Stimulated activated CD4-positive, alpha-beta T cell treated with anti-CD3 and anti-CD28 coated beads, Interleukin-2, amount 100 ng/mL, for 4 hours (primary cell): ENCODE measurements at places on chromosomes 7 and 10.

DNA sequence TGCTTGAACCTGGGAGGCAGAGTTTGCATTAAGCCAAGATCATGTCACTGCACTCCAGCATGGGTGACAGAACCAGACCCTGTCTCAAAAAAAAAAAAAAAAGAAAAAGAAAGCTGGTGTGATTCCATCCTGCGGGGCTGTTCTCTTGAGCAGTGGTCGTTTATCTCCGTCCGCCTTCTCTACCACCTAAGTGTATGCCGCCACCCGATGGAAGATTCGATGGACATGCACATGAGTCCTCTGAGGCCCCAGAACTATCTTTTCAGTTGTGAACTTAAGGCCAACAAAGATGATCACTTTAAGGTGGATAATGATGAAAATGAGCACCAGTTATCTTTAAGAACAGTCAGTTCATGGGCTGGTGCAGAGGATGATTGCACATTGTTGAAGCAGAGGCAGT, 65.7 kb downstream of the ABRAXAS2 start:
- DNase-seq, result no peak

DNA sequence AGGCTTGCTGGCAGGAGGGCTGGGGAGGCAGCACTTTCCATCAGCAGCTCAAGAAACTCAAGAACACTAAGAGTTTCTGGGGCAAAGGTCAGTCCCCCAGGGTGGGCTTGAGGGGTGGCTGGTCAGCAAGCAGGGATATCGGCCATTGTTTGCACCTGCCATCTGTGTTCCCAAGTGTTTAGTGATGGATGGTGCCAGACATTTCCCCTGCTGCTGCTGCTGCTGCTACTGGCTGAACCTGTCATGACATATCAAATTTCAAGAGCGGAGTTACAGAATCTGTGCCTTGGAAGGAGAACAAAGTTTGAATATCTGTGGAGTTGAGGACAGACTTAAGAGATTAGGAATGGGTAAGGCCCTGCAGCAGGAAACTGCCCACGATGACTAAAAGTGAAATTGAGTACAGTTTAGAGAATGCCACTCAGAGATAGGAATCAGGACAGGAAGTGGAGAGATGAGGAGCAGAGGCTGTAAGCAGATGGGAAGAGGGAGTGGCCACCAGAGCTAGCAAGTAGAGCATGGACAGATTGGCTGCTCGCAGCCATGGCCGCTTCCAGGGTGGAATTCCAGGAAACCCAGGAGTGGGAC, 39.2 kb upstream of the PPP1R3C start:
- DNase-seq, result no peak

- DNase-seq, result no peak
These were observed 516.8 kb upstream of the GALNT17 start for GRCh38 chr7:70615066-70615606.

DNA sequence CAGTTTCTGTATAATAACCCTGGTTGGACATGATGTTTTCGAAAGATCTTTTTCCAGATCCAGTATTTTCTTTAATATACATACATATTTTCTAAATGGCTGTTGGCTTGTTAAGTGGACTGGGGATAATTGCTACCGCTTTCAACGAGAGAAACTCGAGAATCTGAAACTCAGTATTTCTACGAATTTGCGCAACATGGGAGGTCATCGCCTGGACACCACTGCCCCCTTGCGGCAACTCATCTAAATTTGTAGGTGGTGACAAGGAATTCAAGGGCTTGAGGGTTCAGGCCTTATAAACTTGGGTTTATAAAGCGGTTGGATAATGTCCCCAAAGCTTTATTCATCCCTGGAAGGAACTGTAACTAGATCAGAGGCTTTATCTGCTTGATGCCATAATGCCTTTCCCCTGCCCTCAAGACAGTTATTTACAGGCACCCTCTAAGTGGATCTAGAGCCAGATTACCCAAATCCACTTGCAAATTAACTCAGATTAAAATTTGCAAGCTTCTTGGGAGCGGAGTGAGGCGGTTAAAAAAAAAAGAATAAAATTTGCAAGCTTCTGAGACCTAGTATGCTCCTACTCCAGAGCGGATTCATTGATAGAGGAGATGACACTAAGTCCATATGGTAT, 21.3 kb upstream of the KCNK18 start:
- DNase-seq, result peak; percentile 68

DNA sequence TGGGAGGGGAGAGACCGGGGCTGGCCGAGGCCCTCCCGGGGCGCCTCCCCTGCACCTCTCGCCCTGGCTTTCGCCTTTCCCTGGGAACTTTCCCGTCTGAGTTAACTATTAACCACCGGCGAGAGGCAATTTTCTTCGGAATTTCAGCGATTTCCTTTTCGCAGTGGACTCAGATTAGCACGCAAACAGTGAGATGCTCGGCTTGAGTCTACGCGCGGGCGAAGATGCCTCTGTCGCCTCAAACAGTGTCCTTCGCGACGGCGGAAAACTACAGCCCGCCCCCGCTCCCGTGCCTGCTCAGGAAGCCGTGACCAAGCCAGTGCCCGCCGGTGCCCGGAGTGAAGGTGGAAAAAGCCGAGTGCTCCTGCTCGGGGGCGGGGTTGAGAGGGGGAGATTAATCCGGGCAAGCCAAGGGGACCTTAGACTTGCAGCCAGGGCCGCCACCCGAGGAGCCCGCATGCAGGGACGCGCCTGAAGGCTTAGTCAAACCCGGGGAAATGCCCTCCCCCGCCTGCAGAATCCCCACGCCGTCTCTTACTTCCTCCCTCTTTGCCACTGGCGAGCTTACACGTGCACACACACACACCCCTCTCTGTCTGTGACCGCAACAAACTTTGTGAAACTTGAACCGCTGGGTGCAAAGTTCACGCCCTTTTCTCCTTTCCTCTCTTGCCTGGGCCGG, 14.5 kb upstream of the PAX2 start:
- DNase-seq, result peak; percentile 15

GRCh38 chr7:139776486-139777132, 1.2 kb downstream of the HIPK2 start:
- peak; percentile 22 for DNase-seq

GRCh38 chr10:33026422-33026821, 68.4 kb upstream of the ITGB1 start:
- DNase-seq, result no peak

DNA sequence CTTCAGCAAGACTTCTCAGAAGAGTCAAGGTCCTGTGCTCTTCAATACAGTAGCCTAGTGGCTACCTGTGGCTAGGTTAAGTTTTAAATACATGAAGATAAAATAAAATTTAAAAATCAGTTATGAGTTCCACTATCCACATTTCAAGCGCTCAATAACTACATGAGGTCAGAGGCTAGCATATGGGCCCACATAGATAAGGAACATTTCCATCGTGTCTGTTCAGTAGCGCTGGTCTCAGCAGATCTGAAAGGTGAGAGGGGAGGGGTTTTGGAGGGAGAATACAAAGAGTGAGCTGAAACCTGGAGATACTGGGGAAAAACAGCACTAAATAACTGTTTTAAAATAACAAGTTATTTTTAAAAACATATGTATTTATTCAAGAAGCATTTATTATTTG, 219.0 kb downstream of the TRIL start:
- DNase-seq, result no peak

DNA sequence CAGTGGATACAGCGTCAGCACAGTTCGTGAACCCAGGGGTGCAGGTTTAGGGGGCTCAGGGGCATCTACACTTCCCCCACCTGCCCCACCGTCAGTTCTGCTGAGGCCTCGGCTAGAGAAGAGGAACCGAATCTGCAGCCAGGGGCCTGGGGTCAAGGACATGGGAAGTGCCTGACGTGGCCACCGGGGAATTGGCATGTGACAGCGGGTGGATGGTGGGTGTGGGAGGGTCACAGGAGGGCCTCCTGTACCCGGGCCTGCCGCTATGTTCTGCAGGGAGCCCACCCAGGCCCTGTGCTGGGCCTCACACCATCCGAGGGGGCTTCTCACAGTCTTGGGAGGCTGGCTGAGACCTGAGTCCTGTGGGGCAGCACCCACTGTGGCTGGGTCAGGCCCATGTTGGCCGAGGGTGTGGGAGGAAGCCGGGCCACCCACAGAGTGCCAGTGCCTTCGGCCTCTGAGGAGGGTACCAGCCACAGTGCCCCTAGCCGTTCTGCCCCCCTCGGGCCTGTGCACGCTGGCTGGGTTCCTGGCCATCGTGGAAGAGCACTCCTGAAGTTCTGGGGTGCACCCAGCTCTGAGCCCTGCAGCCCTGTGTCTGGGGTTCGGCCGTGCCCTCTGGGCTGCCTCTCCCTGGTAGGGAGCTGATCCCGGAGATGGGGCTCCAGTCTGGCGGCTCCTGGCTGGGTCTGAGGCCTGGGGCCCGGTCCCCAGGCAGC, 5.9 kb downstream of the TTYH3 start:
- no peak for DNase-seq

- no peak for DNase-seq
These were observed 196.6 kb downstream of the BBS9 start for GRCh38 chr7:33325754-33326484.

DNA sequence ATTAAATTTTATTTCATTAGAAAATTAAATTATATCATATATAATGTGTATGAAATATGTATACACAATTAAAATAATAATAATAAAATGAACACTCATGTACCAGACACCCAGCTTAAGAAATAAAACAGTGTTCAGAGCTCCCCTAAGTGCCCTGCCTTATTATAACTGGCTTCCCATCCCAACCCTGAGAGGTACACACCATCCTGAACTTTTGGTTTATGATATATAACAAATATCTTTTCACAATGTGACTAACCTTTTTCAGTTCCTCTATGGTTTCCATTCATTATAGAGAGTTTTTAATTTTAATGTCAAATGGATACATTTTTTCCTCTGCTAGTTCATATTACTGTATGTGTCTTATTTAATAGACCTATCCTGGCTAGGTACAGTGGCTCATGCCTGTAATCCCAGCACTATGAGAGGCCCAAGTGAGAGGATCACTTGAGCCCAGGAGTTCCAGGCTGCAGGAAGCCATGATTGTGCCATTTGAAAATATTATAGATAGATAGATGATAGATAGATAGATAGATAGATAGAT, 24.0 kb upstream of the STEAP2 start:
- no peak for DNase-seq

DNA sequence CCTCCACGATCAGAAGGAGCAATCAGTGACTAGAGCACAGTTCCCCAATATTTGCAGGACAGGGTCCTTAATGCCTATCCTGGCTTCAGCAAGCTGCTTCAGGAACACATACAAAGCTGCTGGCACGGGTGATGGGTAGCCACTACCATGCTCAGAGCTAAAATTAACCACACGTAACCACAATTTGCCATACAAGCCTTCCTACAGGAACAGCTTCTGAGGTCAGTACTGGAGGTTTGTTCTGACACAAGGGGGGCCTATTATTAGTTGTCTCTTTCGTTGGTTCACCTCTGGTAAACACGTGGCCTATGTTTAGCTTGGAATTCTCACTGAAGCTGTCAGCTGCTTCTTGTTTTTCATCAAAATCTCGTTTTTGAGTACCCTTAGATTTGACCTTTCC, 41.1 kb downstream of the ZNF248 start:
- DNase-seq, result no peak

DNA sequence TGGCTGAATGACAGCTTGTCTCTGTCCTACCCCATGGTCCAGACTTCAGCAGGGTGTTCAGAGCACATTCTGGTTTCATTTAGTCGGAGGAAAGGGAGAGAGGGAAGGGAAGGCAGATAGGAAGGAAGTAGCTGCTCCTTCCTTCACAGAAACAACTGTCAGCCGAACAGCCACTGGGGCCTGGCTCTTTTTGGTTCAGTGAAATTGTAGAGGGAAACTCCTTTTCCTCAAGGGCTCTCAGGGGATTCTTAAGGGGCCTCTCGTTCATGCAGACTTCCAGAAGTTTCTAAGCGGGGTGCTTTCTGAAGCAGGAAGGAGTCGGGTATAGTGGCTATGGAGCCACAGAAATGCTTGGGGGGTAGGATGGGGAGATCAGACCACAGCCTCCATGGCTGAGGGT, 56.4 kb downstream of the TLL2 start:
- DNase-seq, result no peak

GRCh38 chr10:58651040-58651439, 138.4 kb downstream of the BICC1 start:
- no peak for DNase-seq

DNA sequence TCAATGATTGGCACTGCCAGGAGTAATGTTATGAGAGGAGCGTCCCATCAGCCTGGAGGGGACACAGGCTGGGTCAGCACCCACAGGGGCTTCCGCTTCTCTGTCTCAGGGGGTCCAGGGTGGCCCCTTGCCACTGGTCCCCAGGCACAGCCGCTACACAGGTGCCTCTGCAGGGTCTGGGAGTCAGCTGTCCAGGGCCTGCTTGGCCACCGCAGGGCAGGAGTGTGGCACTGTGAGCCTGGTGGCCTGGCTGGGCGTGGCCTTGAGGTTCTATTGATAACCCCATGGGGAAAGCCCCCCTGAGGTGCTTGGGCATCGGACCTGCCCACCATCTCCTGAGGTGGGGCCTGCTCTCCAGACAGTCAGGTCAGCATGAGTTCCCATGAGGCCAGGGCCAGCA, 136.6 kb downstream of the LHPP start:
- DNase-seq, result no peak

DNA sequence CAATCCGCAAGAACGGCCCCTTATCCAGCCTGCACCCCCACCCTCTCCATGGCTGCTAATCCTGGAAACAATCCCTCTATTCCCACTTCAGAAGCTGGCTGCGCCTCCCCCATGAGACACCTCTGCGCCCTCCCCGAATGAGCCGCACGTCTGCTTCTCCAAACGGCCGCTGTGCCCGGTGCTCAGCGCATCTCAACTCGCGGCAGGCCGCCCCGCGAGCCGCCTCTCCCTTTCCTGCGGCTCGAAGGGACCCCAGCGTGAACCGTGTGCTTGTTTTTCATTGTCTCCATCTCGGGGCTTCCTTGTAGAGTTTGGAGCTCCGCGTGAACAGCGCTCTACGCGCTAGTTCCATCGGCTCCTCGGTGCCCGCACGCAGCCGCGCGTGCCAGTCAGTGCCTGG, 20.8 kb upstream of the FXYD4 start:
- DNase-seq, result no peak

GRCh38 chr7:112584290-112584689, 103.5 kb downstream of the LSMEM1 start:
- no peak for DNase-seq

- no peak for DNase-seq
These were observed 57.6 kb downstream of the ARHGAP22 start for GRCh38 chr10:48547061-48547895.

DNA sequence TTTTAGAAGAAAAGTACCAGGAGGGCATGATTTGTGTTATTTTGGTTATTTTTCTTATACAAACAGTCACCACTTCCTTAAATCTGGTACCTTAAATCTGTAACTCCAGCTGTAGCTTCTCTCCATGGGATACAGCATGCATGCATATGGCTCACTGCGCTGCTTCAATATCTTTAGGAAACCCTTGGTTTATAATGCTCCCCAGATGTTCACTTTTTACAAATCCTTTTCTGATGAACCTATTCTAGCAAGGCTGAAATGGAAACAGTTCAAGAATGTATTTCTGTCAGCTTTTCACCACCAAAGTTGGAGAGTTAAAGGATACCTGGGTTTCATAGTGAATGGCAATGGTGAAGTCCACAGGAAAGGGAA, 50.9 kb downstream of the LAMB4 start:
- DNase-seq, result no peak
